ENCODE measurements at places on chromosomes 2 and 18.

DNA sequence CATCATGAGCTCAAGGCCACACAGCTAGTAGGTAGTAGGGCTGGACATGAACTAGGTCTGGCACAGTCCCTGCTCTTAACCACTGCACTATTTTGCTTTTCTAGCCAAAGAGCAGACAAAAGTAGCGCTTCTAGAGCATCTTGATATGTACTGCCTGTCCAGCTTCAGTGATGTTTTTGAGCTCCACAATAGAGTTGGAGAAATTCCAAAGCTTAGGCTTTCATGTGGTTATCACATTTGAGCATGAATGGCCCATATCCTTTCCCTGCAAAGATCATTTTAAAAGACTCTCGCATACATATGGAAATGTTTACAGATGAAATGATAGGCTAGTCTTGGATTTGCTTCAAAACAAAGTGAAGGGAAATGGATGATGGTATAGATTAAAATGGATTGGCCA is 128.7 kb downstream of the MAP3K20 start:
- DNase-seq, result no peak

DNA sequence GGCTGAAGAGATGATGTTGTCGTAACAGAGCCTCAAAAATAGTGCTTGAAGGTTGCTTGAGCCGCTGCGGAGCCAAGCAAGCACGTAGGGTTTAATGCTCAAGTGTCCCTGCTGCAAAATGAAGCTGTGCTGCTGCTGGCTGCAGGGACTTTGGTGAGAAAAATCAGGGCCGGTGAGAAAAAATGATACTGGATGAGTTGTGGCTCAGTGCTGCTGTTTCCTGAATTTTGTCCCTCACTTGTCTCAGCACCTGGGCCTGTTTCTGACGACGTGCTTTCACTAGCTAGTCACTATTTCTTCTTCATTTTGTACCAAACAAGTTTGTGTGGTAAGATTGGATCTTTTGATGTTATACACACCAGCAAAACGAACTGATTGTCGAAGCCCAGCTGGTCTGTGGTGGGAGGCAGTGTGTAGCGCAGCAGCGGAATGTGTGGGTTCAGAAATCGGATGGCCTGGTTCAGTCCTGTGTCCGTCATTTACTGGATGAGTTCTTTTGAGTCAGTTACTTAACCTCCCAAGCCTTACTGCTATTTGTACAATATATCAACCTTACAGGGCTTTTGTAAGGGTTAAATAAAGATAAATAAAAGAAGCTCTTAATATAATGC is 172.8 kb upstream of the FOSL2 start:
- DNase-seq, result no peak

DNA sequence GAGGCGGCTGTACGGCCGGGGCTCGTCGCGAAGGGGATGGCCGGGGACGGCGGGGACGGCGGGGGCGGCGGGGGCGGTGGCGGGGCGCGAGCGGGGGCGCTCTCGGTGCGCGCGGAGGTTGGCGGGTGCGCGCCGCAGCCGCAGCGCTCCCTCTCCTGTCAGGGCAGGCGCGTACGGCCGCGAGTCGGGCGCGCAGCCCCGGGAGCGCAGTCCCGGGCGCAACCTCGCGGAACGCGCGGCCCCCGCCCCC is 296 bp upstream of the GRHL1 start:
- no peak for DNase-seq

- no peak for DNase-seq
Measured at GRCh38 chr2:215422676-215423075, 13.2 kb downstream of the FN1 start.

- no peak for DNase-seq
Measured at GRCh38 chr2:16425462-16426336, 239.9 kb downstream of the CYRIA start.

DNA sequence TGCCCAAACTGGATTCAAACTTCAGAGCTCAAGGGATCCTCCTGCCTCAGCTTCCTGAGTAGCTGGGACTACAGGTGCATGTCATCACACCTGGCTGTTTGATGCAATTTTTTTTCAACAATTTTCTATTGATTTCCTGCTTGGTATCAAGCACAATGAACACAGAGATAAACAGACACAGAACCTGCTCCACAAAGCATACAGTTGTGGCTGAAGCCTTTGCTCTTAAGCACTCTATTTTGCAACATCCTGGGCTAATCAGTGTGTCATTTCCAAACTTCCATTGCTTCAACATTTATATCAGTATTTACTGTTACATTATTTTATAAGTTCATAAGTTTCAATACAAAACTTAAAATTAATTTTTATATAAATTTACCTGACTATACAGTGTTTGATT is 79.4 kb downstream of the NEB start:
- no peak for DNase-seq

All from NCI-H2029 treated with DMSO at 0.1 percent for 48 hours (cell line).